Activated T-cell treated with anti-CD3 and anti-CD28 coated beads, Interleukin-2, amount 50 U/mL, for 72 hours (primary cell): ENCODE measurements at places on chromosomes 2 and 18. TPM values are rescaled to one million over a fixed set of nuclear protein-coding genes. Genes with fewer than 3 reads are reported as not detected.

DNA sequence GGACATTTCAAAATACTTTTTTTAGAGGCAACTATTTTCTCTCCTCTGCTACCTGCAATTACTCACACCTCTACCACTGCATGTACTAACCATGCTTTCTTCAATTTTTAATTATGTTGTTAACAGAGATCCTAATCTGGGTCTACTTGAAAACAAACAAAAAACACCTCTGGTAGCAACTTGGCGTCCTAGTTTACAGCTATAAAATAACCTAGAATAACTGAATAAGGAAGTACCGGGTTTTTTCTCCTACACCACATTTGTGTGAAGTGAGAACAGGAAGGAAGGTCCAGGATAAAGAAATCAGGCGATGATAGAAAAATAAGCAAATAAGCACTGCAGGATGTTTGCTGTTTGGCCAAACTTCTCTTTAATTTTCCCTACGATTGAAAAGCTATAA lies 633.5 kb downstream of the LRP1B start:
- DNase-seq = no peak
- no peak overlapping the region for H3K27ac ChIP-seq
- H3K27me3 ChIP-seq = no peaks in the 10 kb centered on the region
- no peaks in the 10 kb centered on the region for H3K4me1 ChIP-seq
- no peak overlapping the region for H3K4me3 ChIP-seq

- no peak for DNase-seq
- H3K27ac ChIP-seq = no peak overlapping the region
- no peaks in the 10 kb centered on the region for H3K36me3 ChIP-seq
- H3K4me1 ChIP-seq = no peaks in the 10 kb centered on the region
These were observed 13.5 kb upstream of the GPR39 start for GRCh38 chr2:132403146-132403545.

DNA sequence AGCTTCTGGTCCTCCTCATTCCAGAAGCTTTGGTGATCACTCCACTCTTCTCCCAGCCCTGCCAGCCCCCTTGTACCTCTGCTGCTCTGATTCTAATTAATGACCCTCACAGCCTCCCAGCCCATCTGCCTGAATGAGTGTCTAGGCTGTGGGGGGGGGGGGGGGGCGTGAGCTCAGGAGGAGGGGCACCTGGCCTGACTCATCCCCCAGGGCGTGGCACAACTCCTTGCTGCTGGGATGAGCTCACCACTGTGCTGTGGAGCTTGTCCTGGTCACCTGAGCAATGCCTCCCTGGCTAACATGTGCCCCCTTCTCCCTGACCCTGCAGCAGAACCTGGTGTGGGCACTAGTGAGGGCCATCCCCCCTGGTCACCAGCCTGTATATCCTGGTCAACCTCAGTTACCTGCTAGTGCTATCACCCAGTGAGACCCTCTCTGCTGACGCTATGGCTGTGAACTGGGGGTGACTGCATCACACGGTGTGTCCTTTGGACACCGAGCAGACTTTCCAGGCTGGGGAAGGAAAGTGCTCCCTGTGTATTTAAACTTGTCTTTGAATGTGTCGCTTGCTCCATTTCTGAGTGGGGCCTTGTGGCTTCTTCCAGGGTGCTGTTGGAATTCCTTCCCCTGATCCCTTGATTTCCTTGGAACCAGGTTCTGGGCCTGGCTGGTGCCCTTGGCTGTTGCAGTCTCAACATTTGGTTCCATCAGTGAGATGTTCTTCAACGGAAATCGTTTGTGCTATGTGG lies 41.5 kb upstream of the PUM2 start:
- no peaks in the 10 kb centered on the region for H3K36me3 ChIP-seq
- DNase-seq = no peak
- H3K4me3 ChIP-seq = no peak overlapping the region
- no peak overlapping the region for H3K27ac ChIP-seq

DNA sequence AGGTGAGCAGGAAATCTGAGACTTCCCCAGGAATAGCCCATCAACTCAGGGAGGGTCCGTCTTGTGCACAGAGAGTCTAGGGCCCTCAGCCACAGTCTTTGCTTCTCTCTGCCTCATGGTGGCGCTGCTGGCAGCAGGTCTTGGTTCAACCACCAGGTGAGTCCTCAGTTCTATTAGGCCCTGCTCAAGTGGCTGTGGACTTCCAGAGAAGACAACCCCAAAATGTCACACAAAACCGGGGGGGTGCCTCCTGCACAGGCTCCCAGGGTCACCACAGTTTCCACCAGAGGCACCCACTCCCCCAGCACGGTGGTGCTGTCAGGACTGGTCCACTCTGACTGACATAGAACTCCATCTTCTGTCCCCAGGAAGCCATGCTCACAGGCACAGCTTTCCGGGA lies 2.4 kb upstream of the CHRNG start:
- peaks cover 5% of the 10 kb centered on the region for H3K4me1 ChIP-seq
- peaks cover 25% of the 10 kb centered on the region for H3K27me3 ChIP-seq
- peak; percentile 29 for DNase-seq

DNA sequence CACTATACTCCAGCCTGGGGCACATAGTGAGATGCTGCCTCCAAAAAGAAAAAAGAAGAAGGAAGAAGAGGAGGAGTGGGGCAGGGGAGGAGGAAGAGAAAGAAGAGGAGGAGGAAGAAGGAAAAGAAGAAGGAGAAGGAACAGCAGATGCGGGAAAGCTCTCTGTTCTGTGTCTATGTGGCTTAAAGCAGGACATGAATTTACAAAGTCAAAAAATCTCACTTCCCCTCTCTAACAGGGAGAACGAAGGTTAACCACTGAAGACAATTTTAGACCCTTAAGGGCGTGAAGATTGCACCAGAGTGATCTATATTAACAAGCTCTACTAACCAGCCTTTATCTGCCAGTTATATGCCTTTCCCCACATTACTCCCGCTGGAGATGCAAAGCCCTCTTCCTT lies 258.9 kb downstream of the METTL4 start:
- H3K27ac ChIP-seq = no peak overlapping the region
- H3K4me1 ChIP-seq = no peaks in the 10 kb centered on the region
- H3K4me3 ChIP-seq = no peak overlapping the region
- no peak for DNase-seq
- H3K36me3 ChIP-seq = no peaks in the 10 kb centered on the region
- H3K27me3 ChIP-seq = peaks cover 37% of the 10 kb centered on the region

- no peak overlapping the region for H3K27ac ChIP-seq
- H3K27me3 ChIP-seq = peaks cover 31% of the 10 kb centered on the region
- no peak for DNase-seq
- H3K4me3 ChIP-seq = no peak overlapping the region
- H3K36me3 ChIP-seq = no peaks in the 10 kb centered on the region
These were observed 149.9 kb upstream of the RBBP8 start for GRCh38 chr18:22783245-22783644.

- H3K27ac ChIP-seq = no peak overlapping the region
- no peak overlapping the region for H3K4me3 ChIP-seq
- H3K27me3 ChIP-seq = no peaks in the 10 kb centered on the region
- no peaks in the 10 kb centered on the region for H3K36me3 ChIP-seq
- no peak for DNase-seq
These were observed 850.4 kb upstream of the FSHR start for GRCh38 chr2:50004667-50005066.

DNA sequence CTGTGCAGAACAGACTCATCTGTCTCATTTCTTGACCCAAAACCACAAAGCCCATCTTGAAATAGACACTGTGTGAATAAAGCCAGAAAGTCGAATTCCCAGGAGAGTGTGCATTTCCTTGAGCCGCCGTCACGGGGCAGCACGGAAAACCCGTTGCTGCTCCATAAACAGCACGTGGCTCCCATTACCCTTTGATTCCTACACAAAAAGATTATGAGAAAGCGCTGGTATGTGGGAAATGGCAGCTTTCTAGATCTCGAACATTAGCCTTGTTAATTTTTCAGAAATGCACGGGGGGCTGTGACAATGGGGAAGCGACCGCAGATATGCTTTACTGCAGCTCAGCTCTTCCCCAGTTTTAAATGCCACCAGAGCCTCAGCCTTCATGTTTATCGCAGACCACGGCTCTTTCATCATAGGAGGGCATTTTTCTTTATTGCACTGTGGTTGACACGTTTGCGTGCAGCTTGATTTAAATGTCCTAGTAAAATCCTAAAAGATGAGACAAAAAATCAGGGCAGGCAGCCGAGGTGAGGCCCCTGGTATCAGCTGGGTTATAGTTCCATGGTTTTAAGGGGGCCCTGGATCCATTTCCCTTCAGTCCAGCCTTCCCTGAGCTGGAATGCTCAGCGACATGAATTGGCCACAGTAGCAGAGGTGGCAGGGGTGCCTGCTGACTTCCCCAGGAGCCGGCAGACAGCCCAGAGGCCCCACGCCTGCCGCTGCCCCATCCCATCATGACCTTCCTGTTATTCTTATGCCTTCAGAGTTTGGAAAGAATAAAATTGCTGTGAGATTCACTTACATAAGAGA lies 249.3 kb downstream of the NDUFA10 start:
- H3K36me3 ChIP-seq = peaks cover 3% of the 10 kb centered on the region
- H3K27me3 ChIP-seq = peaks cover 6% of the 10 kb centered on the region
- no peaks in the 10 kb centered on the region for H3K4me1 ChIP-seq
- H3K4me3 ChIP-seq = no peak overlapping the region

DNA sequence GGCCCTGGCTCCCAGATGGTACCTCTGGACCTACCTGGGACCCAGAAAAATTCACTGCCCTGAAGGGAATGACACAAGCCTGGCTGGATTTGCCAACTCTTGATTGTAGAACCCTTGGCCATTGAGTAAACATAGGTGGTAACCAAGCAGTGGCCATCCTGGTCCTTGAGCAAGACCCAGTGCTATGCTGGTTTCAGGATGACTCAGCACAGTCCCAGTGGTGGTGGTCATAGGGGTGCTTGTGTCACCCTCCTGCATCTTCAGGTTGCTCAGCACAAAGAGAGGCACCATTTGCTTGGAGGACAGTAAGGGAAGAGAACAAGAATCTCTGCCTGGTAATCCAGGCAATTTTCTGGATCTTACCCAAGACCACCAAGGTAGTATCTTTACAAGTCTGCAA lies 52.9 kb downstream of the UPP2 start:
- H3K36me3 ChIP-seq = no peaks in the 10 kb centered on the region
- no peaks in the 10 kb centered on the region for H3K4me1 ChIP-seq

GRCh38 chr18:59604877-59605276 lies 92.3 kb downstream of the CCBE1 start:
- no peak overlapping the region for H3K27ac ChIP-seq
- no peak for DNase-seq
- H3K4me1 ChIP-seq = no peaks in the 10 kb centered on the region
- H3K27me3 ChIP-seq = no peaks in the 10 kb centered on the region
- no peaks in the 10 kb centered on the region for H3K36me3 ChIP-seq

- no peak overlapping the region for H3K27ac ChIP-seq
- DNase-seq = no peak
- H3K27me3 ChIP-seq = no peaks in the 10 kb centered on the region
- H3K36me3 ChIP-seq = peaks cover 21% of the 10 kb centered on the region
These were observed 32.7 kb downstream of the PPP4R1 start for GRCh38 chr18:9581667-9582066.

GRCh38 chr2:182611009-182611408 lies 105.0 kb upstream of the DNAJC10 start:
- no peak overlapping the region for H3K27ac ChIP-seq
- DNase-seq = no peak
- H3K4me3 ChIP-seq = no peak overlapping the region
- no peaks in the 10 kb centered on the region for H3K4me1 ChIP-seq
- no peaks in the 10 kb centered on the region for H3K36me3 ChIP-seq

- H3K4me3 ChIP-seq = peak overlapping the region; percentile 8
- peaks cover 23% of the 10 kb centered on the region for H3K27me3 ChIP-seq
- no peaks in the 10 kb centered on the region for H3K36me3 ChIP-seq
- DNase-seq = no peak
- peak overlapping the region; percentile 35 for H3K27ac ChIP-seq
- H3K4me1 ChIP-seq = peaks cover 41% of the 10 kb centered on the region
These were observed 349.1 kb downstream of the ANAPC1 start for GRCh38 chr2:111534910-111535352.

- no peaks in the 10 kb centered on the region for H3K4me1 ChIP-seq
- H3K4me3 ChIP-seq = no peak overlapping the region
- no peak for DNase-seq
- no peak overlapping the region for H3K27ac ChIP-seq
These were observed 234.4 kb upstream of the RBBP8 start for GRCh38 chr18:22698711-22699110.

- H3K4me1 ChIP-seq = no peaks in the 10 kb centered on the region
- DNase-seq = no peak
- no peaks in the 10 kb centered on the region for H3K36me3 ChIP-seq
These were observed 104.5 kb downstream of the CDCA7 start for GRCh38 chr2:173458991-173459780.

DNA sequence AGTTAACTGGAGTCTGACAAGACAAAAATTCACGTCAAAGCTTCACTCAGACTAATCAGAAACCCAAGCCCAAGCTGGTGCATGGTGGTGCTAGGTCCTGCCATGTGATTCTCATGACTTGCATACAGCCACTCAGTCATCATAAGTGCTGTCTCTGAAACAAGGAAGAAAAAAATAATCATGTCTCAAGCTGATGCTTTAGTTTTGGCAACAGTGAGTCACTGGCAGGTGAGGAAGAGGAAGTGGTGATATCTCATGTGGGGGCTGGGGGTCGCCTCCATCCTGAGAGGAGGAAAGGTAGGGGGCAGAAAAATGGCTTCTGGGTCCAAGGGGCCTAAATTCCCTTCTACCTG lies 136.3 kb downstream of the TMEM163 start:
- H3K27ac ChIP-seq = no peak overlapping the region
- H3K4me1 ChIP-seq = peaks cover 17% of the 10 kb centered on the region
- H3K27me3 ChIP-seq = no peaks in the 10 kb centered on the region

DNA sequence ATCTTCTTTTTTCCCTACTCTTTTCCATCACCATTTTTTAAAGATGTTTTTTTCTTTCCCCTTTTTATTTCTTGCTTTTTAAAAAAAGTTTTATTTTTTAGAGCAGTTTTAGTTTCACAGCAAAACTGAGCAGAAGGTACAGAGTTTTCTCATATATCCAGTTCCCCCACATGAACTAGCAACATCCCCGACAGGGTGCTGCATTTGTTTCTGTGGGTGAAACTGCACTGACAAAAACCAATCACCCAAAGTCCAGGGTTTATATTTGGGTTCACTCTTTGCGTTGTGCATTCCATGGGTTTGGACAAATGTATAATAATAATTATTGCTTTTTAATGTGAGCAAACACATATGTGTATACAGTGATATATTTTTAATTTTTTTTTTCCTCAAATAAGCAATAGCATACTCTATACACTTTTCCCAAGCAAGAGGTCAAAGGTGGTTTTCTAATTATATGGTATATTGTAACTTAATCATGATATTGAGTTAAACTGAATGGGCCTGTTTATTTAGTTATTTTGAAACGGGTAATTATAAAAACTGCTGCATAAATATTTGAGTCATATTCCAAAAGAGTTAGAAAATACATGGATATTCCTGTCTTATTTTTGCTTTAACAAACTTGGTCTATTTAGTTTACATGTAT lies 50.3 kb downstream of the NCK2 start:
- peak overlapping the region; percentile 83 for H3K4me3 ChIP-seq
- peak overlapping the region; percentile 99 for H3K27ac ChIP-seq
- H3K36me3 ChIP-seq = peaks cover 11% of the 10 kb centered on the region
- H3K4me1 ChIP-seq = peaks cover 97% of the 10 kb centered on the region
- no peak for DNase-seq

Gene EHD3
- total RNA-seq = 0.95 TPM

Gene C2orf92
- 18.0 TPM for total RNA-seq

Gene NEU2
- not detected for total RNA-seq

Gene TTR
- not detected for total RNA-seq

Gene SLC4A5
- total RNA-seq = 6.5 TPM

Gene CENPA
- 43.2 TPM for total RNA-seq

Gene IL36A
- 0.84 TPM for total RNA-seq

Gene AQP4
- not detected for total RNA-seq

Gene RFX8
- 1.4 TPM for total RNA-seq

Gene PRKAG3
- total RNA-seq = not detected
